ENCODE measurements at places on chromosomes 7 and 10. TPM values are rescaled to one million over a fixed set of nuclear protein-coding genes. Genes with fewer than 3 reads are reported as not detected.
A peak's percentile ranks its signal among the peaks of the same experiment; 100 is the strongest.

- H3K27ac ChIP-seq = no peak overlapping the region
- no peak overlapping the region for H3K4me3 ChIP-seq
- H3K27me3 ChIP-seq = no peaks in the 10 kb centered on the region
- H3K4me1 ChIP-seq = no peaks in the 10 kb centered on the region
These were observed 566.2 kb downstream of the PCDH15 start for GRCh38 chr10:54234832-54235231.

GRCh38 chr10:6200734-6201515, 1.8 kb upstream of the PFKFB3 start:
- peak overlapping the region; percentile 41 for H3K4me3 ChIP-seq
- peak; percentile 53 for DNase-seq
- no peaks in the 10 kb centered on the region for H3K36me3 ChIP-seq

DNA sequence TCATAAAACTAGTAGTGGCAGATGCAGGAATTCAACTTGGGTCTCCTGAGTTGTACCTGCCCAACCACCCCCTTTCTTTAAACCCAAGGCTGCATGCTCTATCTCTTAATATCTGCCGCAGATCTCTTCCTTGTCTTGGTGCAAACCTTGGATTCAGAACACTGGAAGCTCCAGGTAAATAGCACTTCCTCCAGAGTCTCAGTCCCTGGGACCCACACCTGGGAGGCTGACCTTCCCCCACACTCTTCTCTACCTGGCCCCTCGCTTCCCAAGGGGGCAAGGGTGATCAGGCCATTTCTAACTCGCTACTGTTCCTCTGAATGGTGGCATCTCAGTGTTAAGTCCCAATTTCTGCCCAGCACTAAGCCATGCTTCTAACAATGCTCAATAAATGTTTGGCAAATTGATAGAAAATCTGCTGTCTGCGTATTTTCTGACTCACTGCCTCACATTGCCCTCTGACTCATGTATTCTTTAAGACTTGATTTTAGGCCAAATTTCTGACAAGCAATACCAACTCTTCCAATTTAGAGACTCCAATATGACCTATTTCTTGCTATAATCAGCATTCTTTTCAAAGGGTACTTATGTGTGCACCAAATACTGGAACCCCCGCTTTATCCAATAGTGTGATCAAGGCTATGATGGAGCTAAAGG, 68.0 kb upstream of the PPP1R3C start:
- H3K4me1 ChIP-seq = no peaks in the 10 kb centered on the region
- H3K36me3 ChIP-seq = no peaks in the 10 kb centered on the region
- H3K27ac ChIP-seq = no peak overlapping the region
- peaks cover 33% of the 10 kb centered on the region for H3K27me3 ChIP-seq
- peak; percentile 45 for DNase-seq

DNA sequence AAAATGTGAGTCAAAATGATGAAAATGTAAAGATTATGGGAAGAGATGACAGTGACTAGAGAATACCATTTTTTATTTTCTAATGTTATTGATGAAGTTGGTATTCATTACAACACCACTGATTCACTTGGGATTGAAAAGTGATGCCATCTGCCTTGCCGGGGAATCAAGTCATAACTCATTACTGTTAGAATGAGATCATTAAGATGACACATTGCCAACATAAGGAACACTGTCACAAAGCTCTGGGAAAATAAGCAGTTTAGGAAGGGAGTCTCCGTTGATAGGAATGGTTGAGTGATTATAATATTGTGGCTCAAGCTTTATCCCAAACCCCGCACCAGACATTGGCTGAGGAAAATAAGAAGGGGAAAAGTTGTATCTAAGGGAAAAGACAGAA, 121.5 kb upstream of the PLPP4 start:
- H3K27me3 ChIP-seq = peaks cover 2% of the 10 kb centered on the region
- no peaks in the 10 kb centered on the region for H3K4me1 ChIP-seq
- no peak overlapping the region for H3K4me3 ChIP-seq

DNA sequence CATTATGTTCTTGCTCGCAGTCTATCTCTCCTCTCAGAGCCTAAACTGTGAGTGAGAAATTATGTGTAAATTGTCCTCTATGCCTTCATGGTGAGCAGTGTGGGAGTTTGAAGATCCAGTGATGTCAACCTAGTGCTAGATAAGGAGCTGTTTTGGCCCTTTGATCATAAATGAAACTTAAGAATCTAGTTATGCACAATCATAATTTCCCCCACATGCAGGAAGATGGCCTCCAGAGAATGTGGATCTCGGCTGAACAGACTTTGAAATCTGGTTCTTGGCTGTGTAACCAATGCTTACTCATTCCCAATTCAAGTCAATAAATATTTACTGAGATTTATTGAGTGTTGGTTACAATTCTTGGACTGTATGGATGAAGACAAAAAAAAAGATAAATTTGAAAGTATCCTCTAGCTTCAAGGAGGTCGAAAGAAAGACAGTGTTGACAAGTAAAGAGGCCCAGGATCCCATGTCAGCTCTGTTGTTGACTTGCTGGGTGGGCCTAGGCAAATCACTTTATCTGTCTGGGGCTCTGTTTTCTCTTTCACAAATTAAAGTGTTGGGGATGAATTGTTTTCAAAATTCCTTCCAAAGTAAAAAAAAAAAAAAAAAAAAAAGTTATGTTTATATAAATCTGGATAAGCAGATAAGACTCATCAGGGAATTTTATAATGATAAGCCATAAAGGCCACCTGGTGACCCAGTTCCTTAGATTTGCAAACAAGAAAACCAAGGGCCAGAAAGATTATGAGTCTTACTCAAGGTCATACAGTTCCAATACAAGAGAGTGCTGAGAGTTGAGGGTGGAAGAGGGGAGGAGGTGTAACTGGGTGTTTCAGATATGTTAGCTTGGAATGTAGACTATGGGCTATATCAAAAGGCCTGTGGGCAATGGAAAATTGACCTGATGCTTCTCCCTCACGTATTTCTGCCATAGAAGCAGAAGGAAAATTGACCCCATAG, 969.9 kb downstream of the KCNMA1 start:
- no peaks in the 10 kb centered on the region for H3K36me3 ChIP-seq
- no peaks in the 10 kb centered on the region for H3K27me3 ChIP-seq
- H3K27ac ChIP-seq = no peak overlapping the region
- no peaks in the 10 kb centered on the region for H3K4me1 ChIP-seq
- no peak for DNase-seq

DNA sequence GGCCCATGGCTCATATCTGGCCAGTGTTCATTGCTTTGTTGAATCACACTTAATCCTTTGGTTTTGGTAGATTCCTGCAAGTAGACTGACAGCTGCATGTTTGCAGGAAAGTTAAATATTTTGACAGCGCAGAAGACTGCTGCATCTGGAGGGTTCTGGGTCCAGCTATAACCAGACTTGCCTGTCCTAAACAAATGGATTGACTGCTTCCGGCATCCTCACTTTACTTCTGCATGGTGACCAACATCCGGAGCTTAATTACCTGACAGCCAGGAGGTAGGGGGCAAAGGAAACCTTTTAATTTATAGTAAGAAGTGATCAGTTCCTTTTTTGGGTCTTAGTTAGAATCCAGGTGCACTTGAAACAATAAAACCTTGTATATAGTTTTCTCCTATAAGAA, 263.3 kb downstream of the SNX10 start:
- H3K27ac ChIP-seq = no peak overlapping the region
- peaks cover 8% of the 10 kb centered on the region for H3K27me3 ChIP-seq
- DNase-seq = no peak
- H3K4me3 ChIP-seq = no peak overlapping the region

DNA sequence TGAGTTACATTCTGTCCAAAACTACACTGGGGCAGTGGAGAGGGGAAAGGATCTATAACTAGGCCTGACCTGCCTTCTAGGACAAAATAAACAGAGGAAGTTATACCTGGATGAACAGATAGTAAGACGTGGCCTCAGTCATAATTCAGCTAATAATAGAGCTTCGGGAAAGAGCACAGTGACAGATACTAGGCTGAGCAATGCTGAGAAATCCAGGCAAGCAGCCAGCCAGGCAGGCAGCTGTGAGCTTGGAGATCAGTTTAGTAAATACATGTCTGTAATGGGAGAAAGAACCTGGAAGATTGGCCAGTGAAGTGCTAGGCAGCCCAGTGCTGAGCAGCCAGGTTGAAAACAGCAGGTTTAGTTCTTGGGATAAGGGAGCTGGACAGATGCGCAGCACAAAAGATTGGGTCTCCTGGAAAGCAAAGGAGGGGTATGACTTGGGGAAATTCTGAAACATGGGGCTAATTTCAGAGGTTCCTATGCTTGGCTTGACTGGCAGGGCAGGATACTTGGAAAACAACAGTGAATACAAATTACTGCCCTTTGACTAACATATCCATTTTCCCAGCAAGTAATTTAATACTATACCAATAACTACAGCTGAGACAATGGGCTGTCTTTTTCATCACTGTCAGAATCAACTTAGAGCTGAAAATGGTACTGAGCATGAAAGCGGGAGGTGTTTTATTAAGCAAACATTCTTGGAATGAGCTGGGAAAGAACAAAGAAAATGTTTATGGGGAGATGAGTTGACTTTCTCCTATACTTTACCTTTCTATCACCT, 140.8 kb downstream of the DGKB start:
- DNase-seq = peak; percentile 47
- no peaks in the 10 kb centered on the region for H3K27me3 ChIP-seq
- no peak overlapping the region for H3K4me3 ChIP-seq
- no peak overlapping the region for H3K27ac ChIP-seq

Gene PWWP2B
- total RNA-seq = 11.8 TPM

Gene CD36
- total RNA-seq = 0.58 TPM

Gene PDK4
- total RNA-seq = 2.5 TPM

Data from endothelial cell of umbilical vein (primary cell).